ENCODE measurements at places on chromosomes 6 and 20.

DNA sequence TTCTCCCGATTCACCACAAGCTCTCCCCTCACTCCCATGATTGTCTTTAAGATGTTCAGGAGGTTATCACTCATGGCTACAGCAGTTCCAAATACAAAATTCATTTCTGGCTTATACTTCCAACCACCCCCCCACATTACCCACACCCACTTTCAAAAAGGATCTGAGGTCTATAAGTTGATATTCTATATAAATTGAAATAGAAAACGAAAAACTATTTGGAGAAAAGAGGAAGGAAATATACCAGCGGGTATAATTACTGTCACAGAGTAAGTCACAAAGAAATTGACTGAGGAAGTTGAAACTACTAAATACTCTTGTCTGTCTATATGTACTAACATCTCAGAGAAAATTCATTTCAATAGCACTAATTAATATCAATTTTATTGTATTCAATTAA is 112.7 kb upstream of the TNFAIP3 start:
- DNase-seq: no peak

DNA sequence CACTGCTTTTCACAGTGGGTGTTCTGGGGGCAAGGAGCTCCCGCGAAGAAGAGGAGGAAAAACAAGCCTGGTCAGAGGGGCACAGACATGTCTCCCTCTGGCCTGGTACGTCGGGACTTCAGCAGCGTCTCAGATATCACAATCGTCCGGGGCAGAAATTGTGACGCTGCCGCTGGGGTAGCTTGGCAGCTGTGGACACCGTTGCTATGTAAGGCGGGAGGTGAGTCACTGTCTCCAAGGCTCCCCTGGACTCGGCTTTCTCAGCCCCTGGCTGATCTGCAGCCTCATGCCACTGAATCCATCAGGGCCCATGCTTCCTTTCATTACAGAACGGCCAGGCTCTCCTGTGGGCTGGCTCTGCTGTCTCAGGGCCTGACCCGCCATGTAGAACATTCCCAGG is 98.7 kb downstream of the SULF2 start:
- no peak for DNase-seq

GRCh38 chr6:19789100-19789803 is 47.9 kb upstream of the ID4 start:
- DNase-seq: no peak

DNA sequence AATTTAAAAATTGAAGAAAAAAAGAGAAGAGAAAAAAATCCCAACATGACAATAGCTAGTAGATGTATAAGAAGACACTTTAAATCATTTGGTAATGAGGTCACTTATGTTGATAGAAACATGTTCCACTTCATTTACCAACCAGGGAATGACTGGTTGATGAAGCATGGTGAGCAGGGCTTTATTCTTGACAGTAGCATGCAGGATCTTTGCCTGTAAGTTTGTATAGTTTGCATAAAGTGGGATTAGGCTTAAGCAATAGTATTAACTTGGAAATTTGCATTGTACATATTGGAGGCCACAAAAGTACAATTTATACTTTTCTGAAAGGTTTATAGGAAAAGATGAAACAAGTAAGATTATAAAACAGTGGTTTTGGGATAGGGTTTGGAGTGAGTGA is 67.0 kb downstream of the NOX3 start:
- DNase-seq: no peak

GRCh38 chr6:106431972-106432371 is 71.5 kb downstream of the CRYBG1 start:
- no peak for DNase-seq

GRCh38 chr6:170445971-170446370 is 107.1 kb downstream of the PSMB1 start:
- DNase-seq: no peak

- DNase-seq: no peak
These were observed 14.5 kb downstream of the BRD2 start for GRCh38 chr6:32982702-32983492.

- no peak for DNase-seq
These were observed 5.7 kb downstream of the PRR3 start for GRCh38 chr6:30562470-30563425.

- no peak for DNase-seq
These were observed 18.5 kb downstream of the CD2AP start for GRCh38 chr6:47495954-47496545.

GRCh38 chr6:7532821-7533220 is 8.7 kb upstream of the DSP start:
- DNase-seq: no peak

DNA sequence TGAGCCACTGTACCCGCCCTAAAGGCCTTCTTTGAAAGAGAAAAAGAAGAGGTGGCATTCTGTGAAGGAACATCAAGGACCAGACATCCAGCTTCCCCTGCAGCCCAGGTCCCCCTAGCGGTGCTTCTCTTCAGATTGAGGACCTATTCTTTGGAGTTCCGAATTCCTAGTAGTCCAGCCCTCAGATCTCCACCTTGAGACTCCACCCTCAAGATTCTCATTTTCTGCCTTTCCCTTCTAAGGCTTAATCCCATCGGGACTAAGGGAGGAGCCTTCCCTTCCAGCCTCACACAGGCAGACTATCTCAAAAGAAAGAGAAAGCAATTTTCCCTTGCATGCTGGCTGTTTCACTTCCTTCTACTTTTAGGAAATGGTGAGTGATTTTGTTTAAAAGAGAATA is 32.5 kb downstream of the MUC22 start:
- peak; percentile 4 for DNase-seq

GRCh38 chr6:95159557-95159956 is 417.8 kb upstream of the MANEA start:
- DNase-seq: no peak

- no peak for DNase-seq
These were observed 24.7 kb upstream of the HDAC2 start for GRCh38 chr6:113995634-113996033.

- DNase-seq: no peak
These were observed 11.8 kb downstream of the GSTA4 start for GRCh38 chr6:52983159-52983848.

DNA sequence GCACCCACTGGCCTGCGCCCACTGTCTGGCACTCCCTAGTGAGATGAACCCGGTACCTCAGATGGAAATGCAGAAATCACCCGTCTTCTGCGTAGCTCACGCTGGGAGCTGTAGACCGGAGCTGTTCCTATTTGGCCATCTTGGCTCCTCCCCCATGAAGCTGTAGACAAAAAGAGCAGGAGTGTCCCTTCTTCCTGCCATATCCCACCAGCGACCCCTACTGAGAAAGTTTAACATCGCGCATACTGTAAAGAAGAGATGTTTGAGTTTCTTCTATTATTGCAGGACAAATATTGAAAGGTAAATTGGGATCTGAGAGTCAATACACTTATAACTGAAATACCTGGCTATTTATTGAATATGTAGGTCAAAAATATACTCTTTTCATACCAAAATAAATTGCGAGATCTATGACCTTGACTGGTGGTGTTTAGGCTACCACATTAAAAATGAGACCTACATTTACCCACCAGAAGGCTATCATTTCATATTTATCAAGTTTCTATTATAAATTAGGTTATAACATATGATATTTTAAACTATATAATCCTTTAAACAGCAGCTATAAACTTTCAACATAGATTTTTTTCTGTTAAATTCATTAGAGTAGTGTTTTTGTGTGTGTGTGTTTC is 586.3 kb downstream of the HTR1B start:
- DNase-seq: no peak

GRCh38 chr6:44800171-44800783 is 412.8 kb downstream of the CDC5L start:
- no peak for DNase-seq

DNA sequence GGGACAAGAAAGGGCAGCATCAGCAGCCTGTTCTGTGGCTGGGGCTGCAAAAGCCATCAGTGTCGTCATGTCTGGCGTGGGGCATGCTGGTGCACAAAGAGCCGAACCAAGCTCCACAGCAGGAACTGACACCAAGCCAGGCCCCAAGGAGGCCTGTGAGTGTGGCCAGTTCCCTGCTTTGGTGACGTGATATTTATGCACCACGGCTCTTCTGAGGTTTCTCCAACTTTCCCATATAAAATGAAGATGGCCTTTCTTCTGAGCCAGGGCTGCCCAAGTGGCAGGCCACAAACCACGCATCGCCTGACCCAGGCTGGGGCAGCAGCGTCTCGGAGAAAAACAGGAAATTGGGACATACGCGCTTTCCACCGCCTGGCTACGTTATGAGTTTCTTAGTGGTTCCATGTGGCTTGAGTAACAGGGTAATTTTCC is 109.9 kb downstream of the RIN2 start:
- no peak for DNase-seq

DNA sequence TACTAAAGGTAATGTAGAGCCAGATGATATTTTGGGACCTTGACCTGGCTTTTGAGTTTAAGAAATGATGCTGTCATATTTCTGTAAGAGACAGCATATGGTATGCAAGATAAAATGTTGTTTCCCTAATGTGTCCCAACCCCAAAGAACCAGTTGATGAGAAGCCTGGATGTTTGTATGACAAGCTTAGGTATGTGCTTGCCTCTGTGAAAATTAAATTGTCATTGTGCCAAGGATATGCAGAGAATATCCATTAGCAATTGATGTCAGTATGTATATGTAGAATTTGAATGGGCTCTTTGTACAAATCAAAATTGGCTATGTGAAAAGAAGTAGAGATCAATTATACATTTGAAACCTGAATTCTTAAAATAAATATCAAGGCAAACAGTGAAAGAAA is 650.8 kb upstream of the EYS start:
- no peak for DNase-seq

GRCh38 chr6:23272536-23272935 is 703.2 kb downstream of the HDGFL1 start:
- DNase-seq: no peak

- no peak for DNase-seq
These were observed 1.6 kb downstream of the KCNG1 start for GRCh38 chr20:51021067-51022025.

DNA sequence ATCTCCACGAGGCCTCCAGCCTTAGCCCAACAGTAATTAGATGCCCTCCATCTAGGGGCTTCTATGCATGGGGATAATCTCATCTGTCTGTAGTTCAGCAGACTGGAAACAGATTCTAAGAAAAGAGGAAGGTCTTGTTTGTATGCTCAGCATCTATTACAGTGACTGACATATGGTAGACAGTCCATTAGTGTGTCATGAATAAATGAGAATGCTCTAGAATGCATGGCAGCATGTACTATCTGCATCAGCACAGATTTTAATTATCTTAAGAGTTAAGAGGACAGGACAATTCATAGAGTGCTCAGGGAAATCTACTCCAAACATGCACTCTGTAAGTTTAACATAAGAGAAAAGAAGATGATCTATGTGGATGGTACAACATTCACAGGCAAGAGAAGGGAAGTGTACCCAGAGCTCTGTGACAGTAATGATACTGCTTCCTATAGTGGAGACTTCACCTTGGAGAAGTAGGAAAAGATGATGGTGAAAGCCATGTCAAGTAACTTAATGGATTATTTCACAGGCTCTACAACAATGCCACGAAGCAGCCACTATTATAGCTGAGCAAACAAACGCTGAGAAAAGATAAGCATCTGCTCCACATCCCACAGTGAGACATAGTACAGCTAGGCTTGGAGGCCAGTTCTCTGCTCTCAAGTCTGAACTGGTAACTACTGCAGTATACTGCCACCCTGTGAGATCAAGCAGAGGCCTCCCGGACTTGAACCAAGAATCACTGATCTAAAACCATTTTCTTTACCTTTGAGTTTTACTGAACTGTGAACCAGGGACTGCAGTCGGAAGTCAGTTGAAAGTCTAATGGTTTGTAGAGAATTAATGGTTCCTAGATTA is 309.2 kb upstream of the SPTLC3 start:
- no peak for DNase-seq

DNA sequence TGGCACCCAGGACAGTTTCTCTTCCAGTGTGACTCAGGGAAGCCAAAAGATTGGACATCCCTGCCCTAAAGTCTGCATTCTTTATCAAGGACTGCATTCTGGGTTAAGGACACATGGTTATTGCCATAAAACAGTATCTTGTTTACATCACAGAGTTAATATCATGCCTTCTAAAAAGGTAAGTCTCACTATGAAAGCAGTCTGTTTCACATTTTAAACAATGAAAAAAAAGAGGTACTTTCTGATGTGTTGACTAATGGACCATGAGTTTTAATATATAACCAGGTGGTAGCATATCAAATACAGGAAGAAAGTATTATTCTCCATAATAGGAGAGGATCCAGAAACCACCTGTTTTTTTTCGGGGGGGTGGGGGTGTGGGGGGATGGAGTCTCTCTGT is 93.7 kb downstream of the TIAM2 start:
- no peak for DNase-seq

GRCh38 chr6:40714143-40714542 is 127.0 kb upstream of the LRFN2 start:
- DNase-seq: no peak

GRCh38 chr20:18224968-18225568 is 63.3 kb upstream of the ZNF133 start:
- no peak for DNase-seq

DNA sequence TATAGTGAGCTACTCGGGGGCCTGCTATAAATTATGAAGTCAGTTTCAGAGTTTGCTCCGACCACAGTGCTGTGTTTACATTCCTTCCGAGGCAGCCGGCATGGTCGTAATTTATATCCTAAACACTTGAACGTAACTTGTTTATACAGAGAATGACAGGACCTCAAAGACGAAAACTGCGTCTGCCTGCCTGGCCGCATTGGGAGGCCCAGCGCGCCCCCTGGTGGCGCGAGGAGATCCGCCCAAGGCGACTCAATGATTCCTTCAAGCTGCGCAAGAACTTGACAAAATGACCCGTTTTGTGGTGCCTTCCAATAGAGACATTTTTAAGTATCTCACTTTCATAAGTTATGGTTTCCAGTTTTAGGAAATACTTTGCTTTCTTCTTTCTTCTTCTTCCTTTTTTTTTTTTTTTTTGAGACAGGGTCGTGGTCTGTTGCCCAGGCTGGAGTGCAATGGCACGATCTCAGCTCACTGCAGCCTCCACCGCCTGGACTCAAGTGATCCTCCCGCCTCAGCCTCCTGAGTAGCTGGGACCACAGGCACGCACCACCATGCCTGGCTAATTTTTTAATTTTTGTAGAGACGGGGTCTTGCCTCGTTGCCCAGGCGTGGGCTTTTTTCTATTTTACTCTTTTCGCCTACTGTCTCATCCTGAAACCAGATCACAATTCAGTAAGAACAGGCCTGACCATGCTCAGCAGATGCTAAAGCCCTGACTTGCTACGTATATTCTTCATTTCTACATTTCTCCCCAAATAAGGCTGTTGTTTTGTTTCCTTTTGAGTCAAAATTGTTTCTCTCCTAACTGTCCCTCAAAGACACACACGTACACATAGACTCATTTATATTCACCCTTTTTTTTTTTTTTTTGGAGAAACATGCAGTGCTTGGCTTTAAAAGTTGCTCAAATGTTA is 7.8 kb downstream of the FOXF2 start:
- DNase-seq: peak; percentile 34

GRCh38 chr6:170043150-170043819 is 247.6 kb downstream of the DLL1 start:
- no peak for DNase-seq

DNA sequence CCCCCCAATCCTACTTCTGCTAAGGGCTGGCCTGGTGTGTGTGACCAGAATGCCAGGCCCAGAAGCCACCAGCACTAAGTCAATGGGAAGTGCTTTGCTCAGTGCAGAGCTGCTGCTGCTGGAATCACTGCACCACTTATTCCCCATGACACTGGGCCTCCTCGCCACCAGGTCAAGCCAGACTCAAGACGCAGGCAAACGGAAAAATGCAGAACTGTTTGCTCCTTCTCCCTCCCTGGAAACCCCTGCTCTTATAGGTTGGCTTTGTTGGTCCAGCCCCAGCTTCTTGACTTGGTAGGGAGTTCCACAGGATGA is 121.9 kb downstream of the PHACTR3 start:
- DNase-seq: no peak

GRCh38 chr6:107732461-107732860 is 91.7 kb downstream of the SCML4 start:
- DNase-seq: no peak
